ENCODE measurements at places on chromosomes 5 and 9.
A peak's percentile ranks its signal among the peaks of the same experiment; 100 is the strongest.

DNA sequence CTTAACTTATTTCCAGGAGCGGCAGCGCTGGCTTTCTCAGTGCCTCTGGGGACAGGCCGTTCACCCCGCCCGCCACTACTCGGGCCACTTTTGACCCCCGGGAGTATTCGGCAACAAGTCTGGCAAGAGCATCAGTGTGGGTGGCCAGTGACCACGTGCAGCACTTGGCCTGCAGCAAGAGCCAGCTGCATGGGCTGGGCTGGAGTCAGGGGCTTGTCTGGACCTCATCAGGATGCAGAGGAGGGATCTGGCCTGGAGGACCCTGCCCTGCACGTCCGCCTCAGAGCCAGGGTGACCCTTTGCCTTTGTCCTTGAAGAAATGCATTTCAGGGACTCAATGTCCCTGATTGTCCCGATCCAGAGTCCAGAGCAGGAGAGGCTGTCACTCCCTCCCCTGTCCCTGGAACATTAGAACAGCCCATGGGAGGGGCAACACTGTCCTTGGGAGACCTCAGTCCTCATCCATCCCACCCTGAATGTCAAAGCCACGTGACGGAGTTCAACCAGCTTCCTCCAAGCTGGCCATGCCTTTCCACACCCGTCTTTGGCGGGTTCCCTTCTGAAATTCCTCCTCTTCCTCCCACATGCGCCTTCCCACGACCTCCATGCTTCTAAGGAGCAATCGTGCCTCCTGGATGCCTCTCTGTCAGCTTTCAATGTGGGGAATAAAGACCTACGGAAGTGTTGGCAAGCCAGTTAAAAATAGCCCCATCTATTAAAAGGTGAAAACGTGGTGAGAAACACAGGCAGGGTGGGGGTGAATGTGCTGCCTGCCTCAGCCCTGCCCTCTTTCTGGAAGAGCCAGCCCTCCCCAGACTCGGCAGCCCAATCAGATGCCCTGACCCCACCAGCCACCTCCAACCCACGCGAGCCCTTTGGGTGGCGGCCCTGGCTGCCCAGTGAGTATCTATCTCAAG, 99.0 kb downstream of the OLFM1 start:
- DNase-seq, result no peak

DNA sequence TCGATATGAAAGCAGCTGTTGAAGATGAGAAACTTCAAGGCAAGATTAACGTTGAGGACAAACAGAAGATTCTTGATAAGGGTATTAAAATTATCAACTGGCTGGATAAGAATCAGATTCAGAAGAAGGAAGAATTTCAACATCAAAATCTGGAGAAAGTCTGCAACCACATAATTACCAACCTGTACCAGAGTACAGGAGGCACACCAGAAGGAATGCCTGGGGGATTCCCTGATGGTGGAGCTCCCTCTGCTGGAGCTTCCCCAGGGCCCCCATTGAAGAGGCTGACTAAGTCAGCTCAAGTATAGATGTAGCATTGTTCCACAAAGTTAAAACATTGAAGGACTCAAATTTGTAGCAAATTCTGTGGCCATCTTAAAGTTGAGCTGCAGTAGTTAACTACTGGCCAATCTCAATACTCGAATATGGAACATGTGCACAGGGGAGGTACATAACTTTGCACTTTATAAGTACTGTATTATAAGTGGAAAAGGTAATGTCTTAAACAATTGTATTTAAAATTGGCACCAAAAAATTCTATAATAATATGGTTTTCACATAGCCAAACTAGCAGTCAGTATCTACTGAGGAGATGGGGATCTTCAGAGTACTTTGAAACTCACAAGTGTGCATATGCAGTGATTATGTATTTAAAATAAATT, 237.5 kb downstream of the CHSY3 start:
- no peak for DNase-seq

- no peak for DNase-seq
Measured at GRCh38 chr9:91166796-91167366, 194.8 kb downstream of the AUH start.

- DNase-seq, result no peak
Measured at GRCh38 chr5:1101961-1102713, 9.7 kb downstream of the SLC12A7 start.

DNA sequence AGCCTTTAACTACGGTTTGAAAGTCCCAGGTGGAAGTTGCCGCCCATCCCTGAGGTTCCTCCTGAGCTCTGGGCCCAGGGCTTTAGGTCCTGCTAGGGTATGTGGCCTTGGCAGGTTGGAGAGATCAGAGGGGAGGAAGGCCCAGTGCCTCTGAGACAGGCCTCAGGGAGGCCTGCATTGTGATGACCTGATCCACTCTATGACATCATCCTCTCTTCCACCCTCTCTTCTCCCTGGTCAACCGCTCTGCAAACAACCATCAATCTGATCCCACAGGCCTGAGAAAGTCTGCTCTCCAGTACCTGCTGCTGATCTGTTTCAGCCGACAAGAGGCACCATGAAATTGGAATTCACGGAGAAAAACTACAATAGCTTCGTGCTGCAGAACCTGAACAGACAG, at the start of gene CCIN:
Gene CCIN, plus strand, starts transcription at position 223 of the 400 bp plus-strand sequence. Its CDS starts 115 bp downstream, at position 338.
- DNase-seq, result no peak

GRCh38 chr9:86041311-86041741, 58.0 kb downstream of the GOLM1 start:
- no peak for DNase-seq

- DNase-seq, result no peak
Measured at GRCh38 chr5:81590498-81591384, 160.2 kb downstream of the SSBP2 start.

- no peak for DNase-seq
Measured at GRCh38 chr9:14179449-14179848, 134.5 kb downstream of the NFIB start.

DNA sequence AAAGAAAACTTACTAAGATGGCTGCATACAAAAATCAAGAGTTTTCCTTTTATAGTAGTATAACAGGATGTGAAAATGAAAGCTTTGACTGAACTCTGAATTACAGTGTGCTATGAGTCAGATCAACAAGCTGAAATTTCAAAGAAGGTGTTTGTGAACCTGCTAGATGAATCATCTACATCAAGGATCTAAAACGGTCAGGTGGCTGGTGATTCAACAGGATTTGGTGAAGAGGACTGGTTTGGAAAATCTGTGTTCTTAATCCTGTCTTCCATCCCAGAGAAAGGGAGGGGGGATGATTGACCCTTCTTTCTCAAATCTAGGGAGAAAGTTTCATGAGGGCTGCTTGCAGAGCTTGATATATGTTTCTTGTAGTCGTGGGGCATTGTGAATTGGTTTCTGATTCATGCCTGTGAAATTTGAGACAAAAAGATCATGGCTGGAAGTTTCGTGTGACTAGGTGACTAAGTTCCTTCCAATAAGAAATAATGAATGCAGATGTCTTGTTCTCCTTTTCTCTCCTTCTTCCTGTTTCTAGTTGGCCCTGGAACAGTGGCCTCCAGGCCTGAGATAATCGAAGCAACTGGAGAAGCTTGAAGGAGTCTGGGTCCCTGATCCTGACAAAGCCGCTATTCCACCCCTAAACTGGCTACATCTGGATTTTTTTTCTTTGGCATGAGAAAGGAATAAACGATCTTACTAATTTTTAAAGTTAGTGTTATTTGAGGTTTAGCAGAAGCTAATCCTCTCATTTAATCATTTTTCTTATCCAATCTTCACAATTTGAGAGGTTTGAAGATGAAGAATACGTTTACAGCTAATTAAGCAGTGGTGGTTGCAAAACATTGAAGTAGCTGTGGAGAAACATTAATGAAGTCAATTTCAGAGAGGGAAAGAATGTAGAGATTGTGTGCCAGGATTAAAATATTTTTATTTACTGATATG, 67.2 kb downstream of the MRPS30 start:
- peak; percentile 3 for DNase-seq

GRCh38 chr5:62282064-62282463, 23.9 kb upstream of the KIF2A start:
- DNase-seq, result no peak

GRCh38 chr9:122320413-122320881, 50.4 kb upstream of the PTGS1 start:
- DNase-seq, result no peak

GRCh38 chr5:153456354-153456753, 34.1 kb upstream of the GRIA1 start:
- no peak for DNase-seq

- DNase-seq, result peak; percentile 40
Measured at GRCh38 chr5:124651663-124652513, 94.6 kb downstream of the ZNF608 start.

DNA sequence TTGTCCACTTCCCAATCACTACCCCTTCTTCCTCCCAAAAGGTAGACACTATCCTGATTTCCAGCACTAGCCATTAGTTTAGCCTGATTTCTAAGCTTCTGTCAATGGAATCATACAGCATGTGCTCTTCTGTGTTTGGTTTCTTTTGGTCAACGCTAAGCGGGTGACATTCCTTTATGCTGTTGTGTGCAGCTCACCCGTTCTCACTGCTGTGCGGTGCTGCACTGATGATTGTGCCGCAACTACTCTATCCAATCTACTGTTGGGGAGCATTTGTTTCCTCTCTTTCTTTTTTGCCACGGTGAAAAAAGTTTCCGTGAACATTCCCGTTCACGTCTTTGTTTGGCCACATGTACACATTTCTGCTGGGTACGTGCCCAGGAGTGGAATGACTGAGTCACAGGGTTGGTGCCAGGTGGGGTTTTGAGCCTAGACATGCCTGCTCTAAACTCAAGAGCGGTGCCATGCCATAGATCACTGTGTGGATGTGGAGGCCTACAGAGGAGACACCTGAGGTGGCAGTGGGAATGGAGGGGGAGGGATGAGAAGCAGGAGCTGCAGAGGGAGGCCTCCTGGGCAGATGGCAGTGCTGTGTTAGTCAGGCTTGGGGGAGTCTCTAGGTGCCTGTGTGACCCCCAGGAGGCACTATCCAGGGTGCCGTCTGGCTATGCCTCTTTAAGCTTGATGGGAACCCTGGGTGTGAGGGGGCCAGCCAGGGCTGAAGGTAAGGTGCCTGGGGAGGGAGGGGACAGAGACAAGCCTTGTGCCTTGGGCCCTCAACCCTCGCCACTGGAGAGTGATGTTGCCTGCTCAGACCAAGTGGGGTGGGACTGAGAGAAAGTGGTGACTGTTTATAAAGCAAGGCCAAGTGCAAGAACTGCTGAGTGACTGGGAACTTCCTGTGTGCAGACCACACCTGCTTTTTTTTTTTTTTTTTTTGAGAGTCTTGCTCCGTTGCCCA, 11.4 kb upstream of the ANKRD33B start:
- DNase-seq, result no peak

DNA sequence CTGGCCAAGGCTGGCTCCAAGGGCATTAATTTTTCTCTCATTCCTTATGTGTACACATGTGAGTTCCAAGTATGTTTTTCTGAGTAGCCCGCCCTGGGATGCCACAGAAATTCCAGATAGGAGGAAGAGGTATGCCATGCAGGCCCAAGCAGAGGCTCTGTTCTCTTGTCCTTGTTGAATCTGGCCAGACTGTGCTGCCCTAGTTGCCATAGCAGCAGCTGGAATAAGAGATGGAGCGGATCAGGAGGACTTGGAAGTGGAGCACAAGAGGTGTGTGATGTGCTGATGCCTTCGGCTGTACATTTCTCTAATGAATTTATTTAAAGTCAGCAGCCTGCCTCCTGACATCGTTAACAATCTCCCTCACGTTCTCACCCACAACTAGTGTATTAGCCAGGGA, 235.6 kb upstream of the RPS23 start:
- no peak for DNase-seq

DNA sequence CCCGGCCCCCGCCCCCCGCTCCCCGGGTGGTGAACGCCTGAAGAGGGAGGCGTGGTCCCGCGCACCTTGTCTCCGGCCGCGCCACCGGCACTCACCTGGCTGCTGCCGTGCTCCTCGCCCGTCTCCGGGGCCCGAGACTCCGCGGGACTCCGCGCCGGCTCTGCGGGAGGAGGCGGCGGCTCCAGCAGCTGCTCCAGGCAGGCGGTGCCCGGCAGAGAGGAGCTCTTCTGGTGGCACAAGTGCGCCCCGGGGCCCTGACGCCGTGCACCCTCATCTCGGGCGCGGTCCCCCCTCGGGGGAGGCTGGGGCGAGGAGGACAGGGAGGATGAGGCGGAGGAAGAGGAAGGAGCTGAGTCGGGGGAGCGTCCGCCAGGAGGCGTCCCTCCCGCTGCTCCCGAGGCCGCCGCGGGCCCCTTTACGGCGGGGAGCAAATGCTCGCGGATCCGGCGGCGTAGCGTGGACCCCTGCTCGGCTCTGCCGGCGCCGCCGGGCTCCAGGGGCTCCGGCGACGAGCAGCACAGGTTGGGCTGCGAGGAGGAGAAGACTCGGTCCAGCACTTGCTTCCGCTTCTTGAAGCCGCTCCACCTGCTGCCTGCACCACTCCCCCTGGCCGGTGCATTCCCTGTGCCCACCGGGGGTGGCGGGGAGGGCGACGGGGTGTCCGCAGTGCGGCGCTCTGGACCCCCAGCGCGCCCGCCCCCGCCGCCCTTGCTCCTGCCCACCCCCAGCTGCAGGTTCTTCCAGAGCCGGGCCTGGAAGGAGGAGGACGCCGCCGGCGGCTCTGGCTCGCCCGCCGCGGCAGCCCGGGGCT, 928 bp downstream of the MCTP1 start:
- peak; percentile 45 for DNase-seq

GRCh38 chr9:20236676-20237075, 385.6 kb downstream of the MLLT3 start:
- no peak for DNase-seq

DNA sequence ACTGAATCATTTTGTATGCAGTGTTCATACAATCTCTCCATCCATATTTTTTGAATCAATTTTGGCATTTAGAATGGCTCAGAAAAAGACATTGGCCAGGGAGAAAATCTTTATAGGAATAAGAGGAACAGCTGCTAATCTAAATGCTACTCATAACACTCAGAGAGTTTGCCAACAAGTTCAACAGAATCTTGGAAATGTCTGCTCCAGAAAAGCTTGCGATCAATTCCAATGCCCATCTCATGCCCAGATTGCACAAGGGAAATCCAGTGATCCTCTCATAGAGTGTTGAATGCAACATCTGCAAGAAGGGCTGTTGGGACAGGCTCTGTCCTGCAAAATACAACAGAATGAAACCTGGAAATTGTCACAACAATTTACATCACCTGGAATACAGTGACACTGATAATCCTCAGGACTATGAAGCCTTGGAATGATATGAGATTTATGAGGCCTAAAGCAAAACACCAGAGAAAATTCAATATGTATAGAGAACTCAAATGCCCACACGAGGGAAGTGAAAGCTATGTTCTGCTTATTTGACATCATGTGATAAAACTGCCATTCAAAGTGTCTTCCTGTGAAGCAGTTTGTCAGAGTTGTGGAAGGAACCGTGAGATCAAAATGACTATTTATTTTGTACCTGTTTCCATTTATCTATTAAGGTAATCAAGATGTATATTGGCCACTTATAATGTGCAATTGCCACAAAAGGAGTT, 190.1 kb downstream of the PARP8 start:
- DNase-seq, result no peak

GRCh38 chr5:131417240-131417869, 153.5 kb downstream of the CDC42SE2 start:
- DNase-seq, result peak; percentile 91

Data from stimulated activated CD4-positive, alpha-beta T cell treated with anti-CD3 and anti-CD28 coated beads, Interleukin-2, amount 100 ng/mL, for 24 hours (primary cell).